ENCODE measurements at places on chromosomes 6 and 20.

GRCh38 chr20:51172558-51173428 is 149.9 kb upstream of the KCNG1 start:
- DNase-seq: no peak

DNA sequence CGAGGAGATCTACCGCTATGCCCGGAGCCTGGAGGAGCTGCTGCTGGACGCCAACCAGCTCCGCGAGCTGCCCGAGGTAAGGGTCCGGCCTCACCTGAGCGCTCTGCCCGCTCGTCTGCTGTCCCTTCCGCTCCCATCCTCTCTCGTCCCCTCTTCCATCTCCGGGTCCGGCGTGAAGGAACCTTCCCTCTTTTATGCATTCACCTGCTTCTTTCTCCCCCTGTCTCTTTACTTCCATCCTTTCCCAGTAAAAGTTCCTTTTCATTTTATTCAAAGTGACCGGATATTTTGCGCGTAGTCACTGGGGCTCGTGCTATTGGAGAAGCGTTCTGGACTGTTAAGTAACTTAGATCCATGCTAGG is 516 bp downstream of the LRRC1 start:
- DNase-seq: no peak

GRCh38 chr6:150996968-150997367 is 131.5 kb downstream of the MTHFD1L start:
- DNase-seq: no peak

GRCh38 chr6:44925100-44925739 is 402.9 kb upstream of the RUNX2 start:
- peak; percentile 30 for DNase-seq

DNA sequence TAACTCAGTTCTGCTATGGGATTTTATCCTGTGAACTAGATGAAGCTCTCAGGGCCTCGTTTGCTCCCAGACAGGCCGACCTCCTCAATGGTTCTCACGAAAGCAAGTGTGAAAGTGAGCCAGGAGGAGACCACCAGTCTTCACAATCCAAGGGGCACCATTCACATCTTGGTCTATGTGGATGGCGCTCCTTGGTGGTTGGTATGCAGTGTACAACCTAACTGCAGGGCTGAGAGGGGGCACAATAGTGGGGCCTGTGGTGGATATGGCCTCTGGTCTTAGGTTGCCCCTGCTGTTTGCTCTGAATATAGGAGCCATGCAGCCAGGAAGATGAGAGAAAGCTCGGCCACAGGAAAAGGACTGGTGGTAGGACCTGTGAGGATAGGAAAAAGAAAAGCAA is 24.7 kb downstream of the TRIM26 start:
- no peak for DNase-seq

DNA sequence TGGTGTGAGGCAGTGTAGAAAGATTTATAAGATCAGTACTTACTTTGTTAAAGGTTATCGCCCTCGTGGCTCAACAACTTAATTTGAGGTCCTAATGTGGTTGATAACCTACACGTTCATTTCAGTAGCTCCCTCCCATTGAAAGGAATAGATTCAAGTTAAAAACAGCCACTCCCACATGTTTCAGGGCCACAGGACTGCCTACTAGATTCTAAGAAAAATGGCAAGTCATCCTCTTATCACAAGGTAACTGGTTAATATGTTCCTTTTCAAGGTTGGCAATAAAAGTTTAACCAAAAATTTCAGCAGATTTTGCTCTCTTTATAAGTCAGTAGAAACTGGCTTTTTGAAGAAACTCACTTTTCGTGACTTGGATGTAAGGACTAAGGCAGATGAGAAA is 17.1 kb downstream of the GSTA2 start:
- DNase-seq: no peak

DNA sequence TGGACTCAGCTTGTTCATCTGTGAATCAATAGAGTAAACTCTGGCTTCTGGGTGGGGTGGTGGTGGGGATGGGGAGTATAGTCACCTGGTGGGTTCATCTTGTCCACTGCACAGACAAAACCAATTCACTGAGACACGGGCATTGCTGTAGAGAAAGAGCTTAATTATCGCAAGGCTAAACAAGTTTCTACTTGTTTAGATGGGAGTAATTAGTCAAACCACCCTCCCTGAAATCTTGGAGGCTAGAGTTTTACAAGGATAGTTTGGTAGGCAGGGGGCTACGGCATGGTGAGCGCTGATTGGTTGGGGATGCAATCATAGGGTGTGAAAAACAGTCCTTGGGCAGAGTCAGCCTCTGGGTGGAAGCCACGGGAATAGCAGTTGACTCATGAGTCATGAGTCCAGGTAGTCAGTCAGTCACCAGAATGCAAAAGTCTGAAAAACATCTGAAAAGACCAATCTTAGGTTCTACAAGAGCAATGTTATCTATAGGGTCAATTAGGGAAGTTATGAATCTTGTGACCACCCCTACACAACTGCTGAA is 77.8 kb downstream of the STMND1 start:
- no peak for DNase-seq
